ENCODE measurements at places on chromosomes 3 and 15.

DNA sequence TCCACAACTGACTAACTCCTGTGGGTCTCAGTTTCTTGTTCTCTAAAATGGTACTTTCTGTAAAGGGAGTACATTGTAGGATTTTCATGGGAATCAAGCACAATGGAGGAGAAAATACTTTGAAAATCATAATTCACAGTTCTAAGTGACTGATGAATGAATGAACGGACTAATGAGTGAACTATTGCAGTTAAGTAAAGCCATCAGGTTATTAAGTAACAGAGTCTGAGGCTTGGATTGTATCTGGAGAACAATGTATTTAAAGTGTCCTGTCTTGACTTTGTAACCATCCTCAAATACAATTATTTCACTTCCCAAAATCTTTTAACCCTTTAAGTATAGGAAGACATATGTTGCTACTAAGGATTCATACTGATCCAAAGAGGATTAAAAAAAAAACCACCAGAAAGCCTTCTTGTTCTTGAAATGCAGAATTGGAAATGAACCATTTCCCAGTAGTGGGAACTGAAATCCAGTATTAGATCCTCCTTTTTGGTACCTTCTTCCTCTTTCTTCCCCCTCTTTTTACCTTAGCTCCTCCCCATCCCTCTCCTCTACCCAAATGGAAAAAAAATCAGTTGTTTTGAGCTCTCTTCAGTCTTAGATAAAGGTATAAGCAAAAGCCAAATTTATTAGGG is 13.2 kb upstream of the BCL6 start:
- DNase-seq, result no peak

DNA sequence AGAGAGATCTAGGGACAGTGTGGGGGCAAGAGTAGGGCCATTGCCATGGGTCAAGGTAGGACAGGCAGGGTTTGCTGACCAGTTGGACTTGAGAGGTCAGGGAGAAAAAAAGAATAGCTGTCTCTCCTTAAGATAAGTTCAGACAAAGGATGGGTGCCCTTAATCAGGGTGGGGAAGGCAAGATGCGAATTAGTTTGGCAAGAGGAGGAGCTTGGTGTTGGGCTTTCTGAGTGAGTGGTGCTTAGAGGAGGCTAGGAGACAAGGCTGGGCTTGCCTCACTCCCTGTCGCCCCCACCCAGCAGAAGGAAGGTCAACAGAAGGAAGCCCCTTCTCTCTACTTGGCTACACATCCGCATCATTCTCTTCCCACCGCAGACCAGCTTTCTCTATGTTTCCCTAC is 53.9 kb upstream of the CTDSPL start:
- DNase-seq, result no peak

GRCh38 chr15:35505809-35506208 is 40.2 kb downstream of the DPH6 start:
- no peak for DNase-seq

- no peak for DNase-seq
These were observed 64.2 kb downstream of the TBC1D5 start for GRCh38 chr3:17678116-17678741.

- DNase-seq, result peak; percentile 85
These were observed at the start of gene CCDC13 for GRCh38 chr3:42772670-42773408. TSS of gene CCDC13 (minus strand) at chr3:42773253. CDS start at chr3:42758345, 14,908 bp downstream.

DNA sequence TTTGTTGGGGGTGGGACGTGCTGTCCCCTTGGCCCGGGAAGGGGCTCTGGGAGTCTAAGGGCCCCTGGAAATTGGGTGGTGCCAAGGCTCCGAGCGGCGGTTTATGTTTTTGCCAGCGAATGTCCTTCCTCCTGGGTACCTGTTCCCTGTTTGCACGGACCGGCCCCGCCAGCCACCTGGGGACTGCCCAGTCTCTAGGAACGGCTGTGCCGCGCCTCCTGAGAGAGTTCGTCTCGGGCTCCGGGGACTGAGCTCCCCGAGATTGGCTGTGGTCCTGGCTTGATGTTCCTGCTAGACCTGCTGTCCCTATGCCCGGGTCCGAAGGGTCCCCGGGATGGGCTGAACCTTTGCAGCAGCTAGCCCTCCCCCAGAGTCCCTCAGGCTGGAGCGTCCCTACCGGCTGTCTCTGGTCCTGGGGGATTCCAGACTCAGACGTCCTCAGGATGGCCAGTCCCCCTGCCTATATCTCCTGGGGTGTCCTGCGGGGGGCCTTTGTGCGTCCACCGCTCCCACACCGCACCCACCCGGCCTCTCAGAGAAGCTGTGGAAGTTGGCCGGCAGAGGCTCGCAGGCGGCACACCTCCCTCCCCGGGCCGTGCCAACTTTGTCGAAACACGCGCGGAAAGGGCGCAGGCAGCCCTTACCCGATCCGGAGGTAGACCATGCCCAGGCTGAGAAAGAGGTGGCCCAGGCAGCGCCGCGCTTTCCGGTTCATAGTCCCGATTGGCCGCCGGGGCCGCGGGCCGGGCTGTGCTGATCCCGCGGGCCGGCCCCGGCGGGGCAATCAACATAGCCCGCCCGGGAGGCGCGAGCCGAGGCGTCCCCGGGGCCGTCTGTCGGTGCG is 547 bp downstream of the WNT7A start:
- DNase-seq, result peak; percentile 42
